ENCODE measurements at places on chromosomes 1 and 21. TPM values are rescaled to one million over a fixed set of nuclear protein-coding genes. Genes with fewer than 3 reads are reported as not detected.

The S100A14 gene
- total RNA-seq = not detected

The LCE1D gene
- not detected for total RNA-seq

The DCST1 gene
- not detected for total RNA-seq

The MRPL24 gene
- 86.1 TPM for total RNA-seq

- DNase-seq = no peak
Observed at GRCh38 chr1:224482619-224483018, 48.0 kb upstream of the WDR26 start.

GRCh38 chr21:17119466-17120297 lies 393.2 kb upstream of the CXADR start:
- DNase-seq = no peak

- peak; percentile 60 for DNase-seq
Observed at GRCh38 chr1:154736841-154737240, 128.9 kb upstream of the ADAR start.

DNA sequence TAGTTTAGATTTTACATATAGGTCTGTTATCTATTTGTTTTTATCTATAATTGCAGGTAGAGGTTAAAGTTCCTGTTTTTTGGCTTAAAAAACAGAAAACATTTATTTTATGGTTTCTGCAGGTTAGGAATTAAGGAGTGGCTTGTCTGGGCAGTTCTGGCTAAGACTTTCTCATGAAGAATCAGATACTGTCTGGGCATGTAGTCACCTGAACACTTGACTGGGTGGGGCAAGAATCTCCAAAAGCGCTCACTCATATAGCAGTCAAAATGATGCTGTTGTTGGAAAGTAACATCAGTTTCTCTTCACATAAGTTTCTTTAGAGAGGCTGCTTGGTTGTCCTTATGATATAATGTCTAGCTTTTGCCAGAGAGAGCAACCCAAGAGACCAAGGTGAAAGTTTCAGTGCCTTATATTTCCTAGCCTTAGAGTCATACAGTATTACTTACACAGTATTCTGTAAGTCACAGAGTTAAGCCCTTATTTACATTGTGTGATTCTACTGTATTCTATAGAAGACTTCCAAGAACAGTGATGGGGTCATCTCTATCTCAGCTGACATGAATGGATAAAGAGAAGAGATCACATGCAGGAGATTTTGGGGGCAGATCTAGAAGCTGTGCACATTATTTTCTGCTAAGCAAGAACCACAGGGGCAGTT lies 125.4 kb upstream of the GPR52 start:
- DNase-seq = no peak

- DNase-seq = no peak
Observed at GRCh38 chr1:224238756-224239155, 55.7 kb downstream of the DEGS1 start.

GRCh38 chr1:34792868-34793727 lies at the start of gene GJA4:
Gene GJA4 (plus strand): TSS chr1:34792999. CDS start chr1:34794214, 1,215 bp downstream.
- DNase-seq = no peak

DNA sequence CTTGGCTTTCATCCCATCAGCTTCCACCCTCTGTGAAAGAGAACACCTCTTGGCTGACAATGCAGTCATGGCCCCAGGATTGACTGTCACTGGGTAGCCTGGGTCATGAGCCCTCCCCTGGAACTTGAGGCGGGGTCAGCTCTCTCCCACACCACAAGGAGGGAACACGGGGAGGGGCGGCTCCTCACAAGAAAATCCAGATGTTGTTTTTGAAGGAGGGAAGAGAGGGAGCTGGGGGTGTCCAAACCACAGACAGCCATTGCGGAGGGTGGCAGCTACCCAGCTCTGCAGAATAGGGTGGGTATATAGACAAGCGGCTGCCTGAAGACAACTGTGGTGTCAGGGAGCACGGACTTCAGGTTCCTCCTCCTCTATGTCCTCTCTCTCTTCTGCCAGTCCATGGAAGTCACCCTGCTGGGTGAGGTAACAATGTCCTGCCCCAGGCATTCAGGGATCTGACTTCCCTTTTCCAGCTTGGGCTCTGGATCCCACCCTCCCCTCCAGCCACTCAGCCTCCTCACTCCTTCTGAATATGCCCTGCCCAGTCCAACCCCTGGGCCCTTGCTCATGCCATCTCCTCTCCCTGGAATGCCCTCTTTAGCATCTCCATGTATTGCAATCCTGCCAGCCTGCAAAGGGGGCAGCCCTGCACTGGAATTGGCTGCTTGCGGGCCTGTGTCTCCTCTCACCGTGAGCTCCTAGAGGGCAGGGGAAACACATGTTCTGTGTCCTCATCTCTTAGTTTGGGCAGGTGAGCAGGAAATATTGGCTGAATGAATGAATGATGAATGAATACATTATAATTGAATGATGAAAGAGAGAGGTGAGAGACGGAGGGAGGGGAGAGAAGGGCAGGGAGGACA lies 60.9 kb upstream of the RUNX3 start:
- DNase-seq = no peak

DNA sequence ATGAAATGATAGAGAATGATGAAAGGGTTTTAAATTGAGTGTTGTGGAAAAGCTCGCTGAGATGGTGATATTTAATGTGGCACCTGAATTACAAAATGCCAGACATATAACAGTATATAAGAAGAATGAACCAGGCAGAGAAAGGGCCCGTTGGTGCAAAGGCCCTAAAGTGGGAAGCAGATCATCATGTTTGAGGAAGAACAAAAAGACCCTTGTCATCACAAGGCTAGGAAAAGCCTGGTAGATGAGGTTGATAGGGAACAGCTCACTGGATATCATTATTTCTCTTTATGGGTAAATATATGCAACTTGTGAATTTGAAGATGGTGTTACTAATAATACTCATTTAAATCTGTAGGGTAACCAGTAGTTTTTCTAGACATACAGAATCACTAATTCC lies 11.0 kb downstream of the RAP1A start:
- no peak for DNase-seq

DNA sequence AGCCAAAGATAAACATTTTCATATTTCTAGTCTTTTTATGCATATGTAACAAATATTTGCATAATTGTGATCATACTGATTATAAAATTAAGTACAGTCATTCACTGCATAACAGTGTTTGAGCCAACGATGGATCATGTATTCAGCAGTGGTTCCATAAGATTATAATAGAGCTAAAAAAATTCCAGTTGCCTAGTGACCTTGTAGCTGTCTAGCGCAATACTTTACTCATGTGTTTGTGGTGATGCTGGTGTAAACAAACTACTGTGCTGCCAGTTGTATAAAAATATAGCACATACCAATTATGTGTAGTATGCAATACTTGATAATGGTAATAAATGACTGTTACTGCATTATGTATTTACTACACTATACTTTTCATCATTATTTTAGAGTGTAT lies 2.1 kb upstream of the S100A10 start:
- DNase-seq = no peak

- no peak for DNase-seq
Observed at GRCh38 chr1:223772771-223773160, 60.4 kb downstream of the CAPN2 start.

- DNase-seq = no peak
Observed at GRCh38 chr1:230816018-230816417, 52.3 kb downstream of the C1orf198 start.

DNA sequence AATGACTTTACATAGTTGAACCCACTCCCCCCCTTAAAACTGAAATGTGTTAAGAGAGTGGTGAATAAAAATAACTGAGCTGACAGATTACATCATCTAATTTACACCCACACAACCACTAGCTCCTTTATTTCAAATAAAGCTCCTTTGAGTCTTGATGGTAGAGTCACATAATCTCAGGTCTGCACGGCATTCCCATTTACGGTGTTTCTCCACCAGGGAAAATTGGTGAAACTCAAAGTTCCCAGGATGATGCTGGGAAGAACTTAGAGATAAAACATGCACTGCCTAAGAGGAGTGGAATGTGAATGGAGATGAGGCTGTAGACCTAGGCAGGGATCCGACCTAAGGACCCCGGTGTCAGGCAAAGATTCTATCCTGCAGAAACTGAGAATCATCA lies 727.8 kb upstream of the ADAMTS5 start:
- peak; percentile 29 for DNase-seq

DNA sequence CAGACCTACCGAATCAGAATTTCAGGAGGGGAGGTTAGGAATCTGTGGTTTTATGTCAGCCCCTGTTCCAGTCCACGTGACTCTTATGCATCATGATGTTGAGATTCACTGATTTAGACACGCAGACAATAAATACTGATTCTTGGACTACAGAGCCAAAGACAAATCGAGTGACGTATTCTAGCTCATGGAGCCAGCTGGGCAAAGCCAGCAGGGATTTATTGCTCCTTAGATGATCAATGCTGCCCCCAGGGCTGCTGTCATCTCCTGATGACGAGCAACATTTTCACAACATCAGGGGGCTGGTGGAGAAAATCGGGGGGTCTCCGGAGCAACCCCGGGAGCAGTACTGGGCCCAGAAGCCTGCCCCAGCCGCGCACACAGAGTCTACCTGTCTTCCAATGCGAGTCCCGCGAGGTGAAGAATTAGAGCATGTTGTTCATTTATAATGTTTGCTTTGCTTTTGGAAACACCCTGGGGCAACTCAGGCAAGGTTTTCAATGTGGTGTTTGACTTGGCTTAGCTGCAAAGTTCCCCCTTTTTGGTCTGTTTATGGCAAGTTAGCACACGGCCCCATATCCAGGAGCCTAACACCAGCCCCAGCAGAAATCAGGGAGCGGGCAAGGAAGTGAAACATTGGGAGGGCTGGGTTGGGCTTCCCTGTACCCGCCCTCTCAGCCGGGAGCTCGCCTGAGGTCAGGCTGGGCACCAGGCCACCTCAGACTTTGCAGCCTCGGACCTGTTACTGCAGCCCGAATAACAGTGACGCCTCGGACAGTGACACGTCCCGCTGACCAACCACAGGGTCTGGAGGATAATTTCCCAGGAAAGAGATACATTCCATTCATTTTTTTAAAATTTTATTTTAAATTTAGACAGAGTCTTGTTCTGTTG lies 19.9 kb upstream of the CLDN14 start:
- DNase-seq = peak; percentile 62

GRCh38 chr1:196466654-196467053 lies 141.6 kb downstream of the KCNT2 start:
- DNase-seq = peak; percentile 84

- DNase-seq = no peak
Observed at GRCh38 chr1:200741551-200742207, 3.0 kb downstream of the CAMSAP2 start.
